ENCODE measurements at places on chromosomes 12 and 14. TPM values are rescaled to one million over a fixed set of nuclear protein-coding genes. Genes with fewer than 3 reads are reported as not detected.

The SLC2A14 gene
- total RNA-seq, result not detected

- DNase-seq, result no peak
Measured at GRCh38 chr14:65731933-65732506, 319.5 kb downstream of the FUT8 start.

DNA sequence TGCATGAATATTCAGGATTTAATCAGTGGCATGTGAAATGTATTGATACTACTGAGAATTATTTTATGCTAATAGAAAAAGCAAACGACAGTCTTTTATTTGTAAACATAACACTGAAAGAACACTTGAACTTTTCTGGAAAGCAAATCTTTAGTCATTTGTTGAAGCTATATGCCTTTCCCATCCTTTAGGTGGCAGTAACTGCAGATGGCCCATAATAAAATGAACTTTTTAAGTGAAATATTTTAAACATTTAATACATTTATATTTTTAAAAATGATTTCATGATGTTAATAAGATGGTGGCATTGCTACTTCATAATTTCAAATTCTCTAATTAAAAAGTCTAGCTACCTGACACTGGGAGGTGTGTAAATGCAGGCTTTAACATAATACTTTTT, 13.9 kb upstream of the KRR1 start:
- DNase-seq, result no peak

The PGF gene
- total RNA-seq, result 50.6 TPM

The ESPL1 gene
- total RNA-seq, result 23.9 TPM

- no peak for DNase-seq
Measured at GRCh38 chr14:59424341-59425071, 40.7 kb downstream of the GPR135 start.

DNA sequence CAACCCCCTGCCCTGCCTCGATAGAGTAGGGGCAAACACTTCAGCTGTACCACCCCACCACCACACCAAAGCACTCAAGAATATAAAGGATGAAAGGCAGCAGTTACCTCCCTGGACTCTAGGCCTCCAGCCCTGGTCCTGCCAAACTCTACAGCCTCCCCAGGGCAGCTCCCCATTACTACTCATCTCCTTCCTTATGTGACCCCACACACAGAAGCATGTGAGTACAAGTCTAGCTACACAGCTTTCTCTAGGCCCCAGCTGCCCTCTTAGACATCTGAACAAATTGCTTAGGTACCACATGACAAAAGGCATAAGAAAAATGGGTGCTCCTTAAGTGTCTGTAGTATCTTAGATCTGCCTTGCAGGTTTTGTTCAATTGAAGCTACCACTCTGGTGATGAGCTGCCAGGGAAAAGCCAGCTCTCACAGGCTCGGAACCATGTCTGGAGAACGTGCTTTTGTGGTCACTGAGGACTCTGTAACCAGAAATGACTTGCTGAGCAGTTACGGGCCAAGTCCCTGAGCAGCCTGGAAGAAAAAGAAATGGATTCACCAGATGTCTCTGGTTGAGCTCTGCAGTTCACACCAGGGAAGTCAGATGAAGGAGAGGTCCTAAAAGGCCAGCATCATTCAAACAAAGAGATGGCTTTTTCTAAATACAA, 32.8 kb downstream of the FMNL3 start:
- DNase-seq, result no peak

The ZNF10 gene
- 18.2 TPM for total RNA-seq

GRCh38 chr12:83220774-83221173, 534.1 kb downstream of the TMTC2 start:
- DNase-seq, result no peak

DNA sequence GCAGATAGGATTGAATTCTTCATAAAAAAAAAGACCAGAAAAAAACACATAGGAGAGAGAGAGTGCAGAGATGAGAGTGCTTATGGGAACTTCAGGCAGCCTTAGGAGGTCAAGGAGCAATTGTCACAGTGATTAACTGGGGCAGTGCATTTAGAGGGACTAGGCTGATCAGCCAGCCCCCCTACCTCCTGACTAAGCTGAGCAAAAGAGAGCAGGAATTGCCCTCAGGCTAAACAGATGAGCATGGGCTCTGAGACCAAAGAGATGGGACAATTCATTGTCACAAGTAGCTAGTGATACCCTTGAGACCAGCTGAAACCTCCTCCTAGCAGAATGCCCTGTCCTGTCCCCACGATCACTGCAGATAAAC, 124.0 kb downstream of the BTG1 start:
- DNase-seq, result no peak

Measured in MG63 (cell line).